ENCODE measurements at places on chromosomes 1 and 21. TPM values are rescaled to one million over a fixed set of nuclear protein-coding genes. Genes with fewer than 3 reads are reported as not detected.

KRTAP19-3 gene
- not detected for total RNA-seq

UMODL1 gene
- not detected for total RNA-seq

ZBTB18 gene
- total RNA-seq: 21.1 TPM

SH2D5 gene
- 2.4 TPM for total RNA-seq

FCRL1 gene
- total RNA-seq: not detected

MPZ gene
- 2.0 TPM for total RNA-seq

SLC1A7 gene
- total RNA-seq: not detected

TSPEAR gene
- not detected for total RNA-seq

HIVEP3 gene
- total RNA-seq: 4.0 TPM

GJA9 gene
- not detected for total RNA-seq

S100A14 gene
- not detected for total RNA-seq

PCSK9 gene
- total RNA-seq: 0.23 TPM

KRTAP13-2 gene
- not detected for total RNA-seq

AMY2A gene
- total RNA-seq: not detected

TTC4 gene
- total RNA-seq: 28.8 TPM

COL6A1 gene
- 26.8 TPM for total RNA-seq

LORICRIN gene
- total RNA-seq: not detected

NKAIN1 gene
- total RNA-seq: 0.40 TPM

SIM2 gene
- not detected for total RNA-seq

PKP1 gene
- total RNA-seq: not detected

GJB3 gene
- total RNA-seq: not detected

LCE1B gene
- total RNA-seq: not detected

LINGO4 gene
- total RNA-seq: not detected
